ENCODE measurements at places on chromosomes 12 and 14.

- DNase-seq: no peak
These were observed 181.9 kb upstream of the NRXN3 start for GRCh38 chr14:77988096-77988870.

DNA sequence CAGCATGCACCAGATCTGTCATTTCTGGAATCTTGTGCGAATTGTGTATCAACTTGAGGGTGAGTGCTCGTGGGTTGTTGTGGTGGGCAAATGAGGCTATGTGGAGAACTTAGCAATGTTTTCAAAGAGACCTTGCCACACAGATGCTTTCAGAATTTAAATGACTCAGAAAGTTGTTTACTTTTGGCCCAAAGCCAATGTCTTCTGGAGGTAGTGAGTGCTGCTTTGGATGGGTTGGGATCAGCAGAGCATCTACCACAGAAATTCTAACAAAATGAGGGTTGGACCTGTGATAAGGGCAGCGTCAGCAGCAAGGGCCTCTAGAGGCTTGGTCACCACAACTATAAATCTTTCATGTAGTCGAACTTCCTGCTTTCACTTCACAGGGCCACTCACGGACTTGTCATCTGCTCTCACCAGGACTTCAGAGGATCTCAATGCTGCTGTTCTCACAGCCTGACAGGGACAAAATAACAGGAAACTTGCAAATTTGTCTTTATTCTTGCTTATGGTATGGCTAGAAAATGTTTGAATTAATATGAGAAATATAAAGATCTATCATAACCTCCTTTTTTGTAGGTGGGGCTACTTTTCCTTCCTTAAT lies 111.4 kb downstream of the DACT1 start:
- DNase-seq: no peak

DNA sequence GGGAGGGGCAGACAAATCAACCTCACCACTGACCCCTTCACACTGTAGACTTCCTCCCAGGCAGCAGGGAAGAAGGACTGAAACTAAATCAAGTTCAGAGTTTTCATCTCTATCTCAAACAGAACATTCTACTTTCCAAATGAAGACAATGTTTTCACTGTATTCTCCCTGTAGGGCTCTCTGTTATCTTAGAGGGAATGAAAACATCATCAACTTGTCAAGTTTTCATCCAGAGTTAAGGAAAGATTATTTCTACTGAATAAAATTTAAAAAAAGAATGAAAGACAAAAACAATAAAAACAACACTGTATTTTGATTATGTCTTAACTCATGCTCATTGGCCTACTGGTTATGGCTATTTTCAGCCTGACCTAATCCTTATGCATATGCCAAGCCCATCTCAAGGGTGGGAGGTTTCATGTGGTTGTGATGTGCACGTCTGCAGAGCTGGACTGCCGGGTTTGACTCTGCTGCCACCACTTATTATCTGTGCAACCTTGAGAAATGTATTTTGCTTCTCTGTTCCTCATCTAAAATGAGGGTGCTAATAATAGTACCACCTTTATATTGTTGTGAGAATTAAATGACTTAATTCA lies 152.0 kb upstream of the AVPR1A start:
- DNase-seq: no peak

GRCh38 chr14:104799244-104800014 lies 1.5 kb upstream of the ZBTB42 start:
- DNase-seq: no peak

DNA sequence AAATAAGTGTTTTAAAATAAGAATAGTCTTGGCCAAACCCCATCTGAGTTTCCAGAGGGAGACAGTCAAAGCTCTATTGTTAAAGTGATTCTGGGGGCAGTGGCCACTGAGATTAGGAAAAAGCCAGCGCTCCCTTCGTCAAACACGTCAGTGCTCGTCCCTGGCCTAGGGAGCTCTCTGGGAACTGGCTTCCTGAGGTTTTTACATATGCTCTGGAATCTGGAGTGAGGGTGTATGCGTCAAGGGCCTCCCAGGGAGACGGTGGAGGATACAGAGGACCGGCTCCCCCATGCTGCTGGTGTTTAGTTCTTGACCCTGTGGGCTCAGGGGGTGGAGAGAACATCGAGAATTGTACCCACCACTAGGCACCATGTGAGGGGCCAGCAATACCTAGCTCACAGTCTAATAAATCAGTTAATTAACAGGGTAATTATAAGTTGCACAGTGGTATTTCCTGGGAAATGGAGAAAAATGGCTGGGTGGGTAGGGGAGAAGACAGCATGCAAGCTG lies 87.0 kb downstream of the SLC25A47 start:
- no peak for DNase-seq

DNA sequence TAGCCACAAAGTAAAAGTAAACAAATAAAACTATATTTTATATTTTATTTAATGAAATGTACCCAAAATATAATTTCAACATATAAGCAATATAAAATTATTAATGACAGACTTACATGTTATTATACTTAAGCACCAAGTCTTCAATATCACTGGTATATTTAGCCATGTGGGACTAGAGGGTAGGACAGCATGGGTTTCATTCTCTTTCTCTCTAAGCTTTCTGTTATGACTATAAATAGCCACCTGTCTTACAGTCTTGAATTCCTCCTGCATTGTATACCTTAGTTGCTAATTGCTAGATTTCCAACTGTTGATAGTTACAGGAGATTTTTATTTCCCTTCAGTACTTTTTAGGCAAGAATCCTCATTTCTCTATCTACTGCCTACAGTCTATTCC lies 63.1 kb upstream of the LIN7A start:
- no peak for DNase-seq

GRCh38 chr12:128325646-128326045 lies 58.7 kb downstream of the TMEM132C start:
- no peak for DNase-seq

- DNase-seq: peak; percentile 32
These were observed 22.9 kb downstream of the VCPKMT start for GRCh38 chr14:50093496-50093895.

DNA sequence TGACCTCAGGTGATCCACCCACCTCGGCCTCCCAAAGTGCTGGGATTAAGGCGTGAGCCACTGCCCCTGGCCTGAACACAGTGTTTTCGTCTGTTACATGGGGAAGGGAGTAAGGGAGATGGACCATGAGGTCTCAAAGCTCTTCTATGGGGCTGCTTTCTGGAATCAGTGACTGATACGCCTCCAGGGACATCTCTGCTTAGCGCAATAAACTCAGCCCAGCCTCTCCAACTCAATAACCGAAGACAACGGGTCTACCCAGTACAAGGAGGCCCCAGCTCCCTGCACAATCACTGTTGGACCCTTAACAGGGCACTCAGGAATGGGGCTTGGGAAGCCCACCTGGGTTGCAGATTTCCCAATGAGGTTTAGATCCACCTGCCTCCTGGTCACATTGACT lies 42.6 kb upstream of the CHGA start:
- no peak for DNase-seq

DNA sequence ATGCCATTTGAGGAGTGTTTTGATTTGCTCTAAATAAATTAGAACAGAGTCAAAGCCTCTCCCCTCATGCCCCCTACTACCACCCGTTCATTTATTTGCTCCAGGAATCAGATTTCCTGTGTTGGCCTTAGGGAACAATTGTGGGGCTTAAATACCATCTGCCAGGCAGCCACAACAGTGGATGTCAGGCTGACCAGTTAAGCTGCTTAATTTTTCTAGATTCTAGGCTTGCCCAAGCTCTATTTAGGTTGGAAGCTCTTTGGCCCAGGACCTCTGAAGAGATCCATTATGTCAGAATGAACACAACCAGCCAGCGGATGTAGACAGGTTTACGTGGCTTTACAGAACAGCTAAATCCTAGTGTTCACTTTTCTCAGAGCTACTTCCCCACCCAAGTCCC lies 1.0 kb upstream of the TIMELESS start:
- no peak for DNase-seq

DNA sequence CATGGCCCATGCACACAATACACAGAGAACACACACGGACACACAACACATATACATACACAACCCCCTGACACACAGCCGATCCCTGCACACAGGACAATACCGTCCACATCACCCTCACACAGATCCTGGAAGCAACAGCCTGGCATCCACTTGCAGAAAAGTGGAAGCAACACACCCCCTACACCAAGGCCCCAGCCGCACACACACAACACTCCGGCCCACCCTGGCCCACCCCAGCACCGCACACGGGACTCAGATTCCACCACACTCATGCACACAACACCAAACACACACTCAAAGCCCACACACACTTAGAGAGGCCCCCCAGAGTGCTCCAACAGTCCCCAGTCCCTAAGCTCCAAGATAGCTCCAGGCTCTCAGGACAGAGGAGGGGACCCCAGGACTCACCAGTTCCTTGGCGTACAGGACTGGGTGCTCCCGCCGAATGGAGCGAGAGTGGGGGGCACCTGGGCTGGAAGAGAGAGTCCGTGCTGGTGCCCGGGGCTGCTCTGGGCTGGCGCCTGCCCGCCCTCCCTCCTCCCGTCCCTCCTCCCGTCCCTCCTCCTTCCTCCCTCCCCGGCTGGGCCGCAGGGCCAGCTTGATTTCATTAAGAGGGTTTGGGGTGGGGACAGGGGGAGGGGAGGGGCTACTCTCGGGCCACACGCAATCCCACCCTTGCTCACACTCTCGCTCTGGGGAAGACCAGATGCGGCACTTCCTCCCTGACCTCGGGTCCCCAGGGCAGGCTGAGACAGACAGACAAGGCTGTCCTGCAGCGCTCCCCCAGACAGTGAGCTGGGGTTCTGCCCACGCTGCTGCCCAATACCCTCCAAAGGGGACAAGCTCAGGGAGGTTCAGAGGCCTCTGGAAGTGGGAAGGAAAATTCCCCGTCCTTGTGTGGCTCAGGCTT lies at the start of gene TMEM119:
TSS of gene TMEM119 (minus strand) at position 526 of the 913 bp plus-strand sequence. CDS start 5,701 bp downstream, outside the sequence.
- no peak for DNase-seq

All from D721Med (cell line).